ENCODE measurements at places on chromosomes 12 and 14.

- DNase-seq = no peak
Measured at GRCh38 chr12:102570256-102570655, 89.9 kb upstream of the IGF1 start.

- no peak for DNase-seq
Measured at GRCh38 chr12:19800884-19801283, 361.6 kb downstream of the AEBP2 start.

GRCh38 chr12:121120323-121120722 lies 12.4 kb upstream of the P2RX7 start:
- no peak for DNase-seq

DNA sequence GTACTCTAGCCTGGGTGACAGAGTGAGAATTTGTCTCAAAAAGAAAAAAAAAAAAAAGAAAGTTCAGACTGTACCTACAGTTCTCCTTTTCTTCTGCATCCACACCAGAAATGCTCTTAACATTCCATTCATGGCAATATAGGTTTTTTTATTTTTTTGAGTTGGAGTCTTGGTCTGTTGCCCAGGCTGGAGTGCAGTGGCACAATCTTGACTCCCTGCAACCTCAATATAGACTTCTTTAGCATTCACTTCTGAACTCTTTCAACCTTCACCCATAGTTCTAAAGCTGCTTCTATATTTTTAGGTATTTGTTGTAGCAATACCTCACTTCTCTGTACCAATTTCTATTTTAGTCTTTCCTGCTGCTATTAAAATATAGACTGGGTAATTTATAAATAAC lies 1095.7 kb downstream of the FLRT2 start:
- no peak for DNase-seq

DNA sequence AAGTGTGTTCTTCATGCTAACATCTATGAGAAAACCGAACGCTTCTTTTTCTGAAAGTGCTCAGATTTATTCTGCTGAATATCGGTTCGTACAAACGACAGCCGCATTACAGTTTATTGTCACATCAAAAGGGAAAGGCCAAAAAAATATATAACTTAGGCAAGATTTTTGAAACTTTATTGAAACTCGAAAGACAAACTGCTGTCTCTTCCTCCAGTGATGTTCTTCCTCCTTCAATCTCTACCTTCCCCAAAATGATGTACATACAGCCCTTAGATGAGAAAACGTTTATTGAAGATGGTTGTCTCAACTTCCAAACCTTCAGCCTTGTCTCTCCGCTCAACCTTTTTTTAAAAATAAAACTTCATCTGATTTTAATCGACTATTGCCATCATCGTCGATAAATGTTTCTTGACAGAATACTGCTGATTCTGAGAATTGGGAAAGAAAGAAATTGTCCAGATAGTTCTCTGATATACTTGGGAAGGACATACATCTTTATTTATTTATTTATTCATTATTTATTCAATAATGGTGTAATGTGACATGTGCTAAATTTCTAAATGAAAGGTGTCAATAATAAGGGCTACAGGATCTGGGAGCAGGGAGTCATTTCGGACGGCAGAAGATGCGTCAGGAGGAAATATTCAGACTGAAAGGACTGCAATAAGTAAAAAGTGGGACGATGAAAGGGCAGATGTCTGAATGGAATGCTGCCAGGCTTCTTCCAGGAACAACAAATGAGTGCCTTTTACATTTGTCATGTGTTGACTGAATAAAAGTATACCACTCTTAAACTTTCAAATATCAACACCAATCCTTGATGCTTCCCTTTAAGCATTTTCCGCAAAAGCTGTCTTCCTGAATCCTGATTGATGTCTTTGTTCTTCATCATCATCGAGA lies 817 bp upstream of the MDM1 start:
- no peak for DNase-seq

DNA sequence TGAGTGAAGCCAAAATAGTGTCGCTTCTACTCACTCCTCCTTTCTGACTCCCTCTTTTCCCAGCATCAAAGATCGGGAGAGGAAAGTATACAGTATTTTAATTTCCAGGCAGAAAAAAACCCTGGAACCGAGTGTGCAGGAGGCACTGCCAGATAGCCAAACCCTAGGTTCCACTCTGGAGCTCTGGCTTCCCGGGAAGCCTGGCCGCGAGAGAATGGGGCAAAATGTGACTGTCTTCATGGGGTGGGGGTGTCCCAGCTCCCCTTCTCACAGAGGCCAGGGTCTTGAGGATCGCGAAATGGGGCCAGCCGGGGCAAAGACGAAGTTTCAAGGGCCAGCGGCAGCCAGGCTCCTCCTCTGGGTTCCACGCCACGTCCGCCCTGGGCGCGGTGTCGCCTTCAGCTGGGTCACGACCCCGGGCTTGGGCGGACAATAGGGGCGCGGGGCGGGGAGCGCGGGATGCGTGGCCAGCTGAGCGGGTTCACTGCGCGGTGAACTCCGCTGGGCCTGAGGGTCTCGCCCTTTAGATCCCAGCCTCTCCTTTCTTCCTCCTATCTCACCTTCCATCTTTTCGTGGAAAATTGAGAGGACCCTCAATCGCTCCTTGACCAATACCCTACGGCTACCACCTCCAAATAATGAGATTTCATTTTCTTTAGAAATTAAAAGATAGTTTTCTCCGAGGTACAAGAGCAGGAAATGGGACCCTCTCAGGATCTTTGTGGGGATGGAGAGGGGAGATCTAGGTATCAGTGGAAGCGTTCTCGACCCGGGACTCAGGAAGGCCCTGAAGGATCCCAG lies 6.7 kb downstream of the HOXC4 start:
- no peak for DNase-seq

- DNase-seq = no peak
Measured at GRCh38 chr14:24927809-24928208, 122.1 kb downstream of the STXBP6 start.

- DNase-seq = no peak
Measured at GRCh38 chr12:15956413-15957185, 45.5 kb downstream of the DERA start.

GRCh38 chr12:120470150-120470784 lies 719 bp upstream of the SRSF9 start:
- no peak for DNase-seq

GRCh38 chr12:45200491-45201043 lies 15.3 kb upstream of the ANO6 start:
- no peak for DNase-seq

DNA sequence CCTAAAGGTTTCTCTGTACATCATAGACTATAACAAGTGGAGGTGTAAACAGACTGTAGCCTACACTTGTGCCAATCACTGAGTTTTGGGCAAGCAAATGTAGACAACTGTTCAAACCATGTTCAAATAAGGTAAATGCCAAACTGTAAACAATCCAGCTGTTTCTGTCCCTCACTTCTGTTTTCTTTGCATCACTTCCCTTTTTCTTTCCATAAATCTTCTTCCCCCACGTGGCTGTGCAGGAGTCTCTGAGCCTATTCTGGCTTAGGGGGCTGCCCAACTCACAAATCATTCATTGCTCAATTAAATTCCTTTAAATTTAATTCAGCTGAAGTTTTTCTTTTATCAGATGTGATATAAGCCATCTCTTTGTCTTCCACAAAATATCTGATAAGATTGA lies 65.1 kb upstream of the CPM start:
- DNase-seq = no peak

- no peak for DNase-seq
Measured at GRCh38 chr12:15706010-15706676, 83.0 kb downstream of the EPS8 start.

GRCh38 chr12:130177635-130178242 lies 15.5 kb downstream of the FZD10 start:
- no peak for DNase-seq

DNA sequence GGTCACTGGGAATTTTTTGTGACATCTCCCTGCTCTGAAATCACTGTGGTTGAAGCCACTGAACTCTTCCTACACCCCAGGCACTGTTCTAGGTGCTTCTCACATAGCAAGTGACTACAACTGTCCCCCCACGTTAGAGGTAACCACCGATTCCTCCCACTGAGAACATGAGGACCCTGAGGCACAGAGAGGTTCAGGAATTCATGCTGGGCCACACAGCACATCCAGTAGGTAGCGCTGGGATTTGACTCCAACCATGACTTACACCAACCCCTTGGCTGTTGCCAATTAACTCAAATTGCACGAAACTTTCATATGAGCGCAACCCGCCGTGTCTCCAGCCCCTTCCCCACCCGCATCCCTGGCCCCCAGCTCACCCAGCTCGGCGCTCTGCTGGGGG lies 105.2 kb downstream of the RFLNA start:
- DNase-seq = no peak

DNA sequence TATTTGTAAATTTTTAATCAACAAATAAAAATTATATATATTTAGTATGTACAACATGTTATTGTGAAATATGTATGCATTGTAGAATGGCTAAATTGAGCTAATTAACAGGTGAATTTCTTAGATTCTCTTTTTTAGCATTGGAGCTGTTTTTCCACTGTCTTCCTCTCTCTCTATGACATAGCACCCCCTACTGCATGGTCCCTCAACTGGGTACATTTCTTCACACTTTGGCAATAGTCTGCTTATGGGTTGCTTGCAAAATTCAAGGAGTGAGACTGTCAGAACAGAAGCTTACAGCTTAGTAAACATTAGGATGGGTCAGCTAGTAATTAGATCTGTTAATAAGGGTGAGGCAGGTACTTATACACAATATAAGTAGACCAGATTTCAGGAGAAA lies 658.5 kb upstream of the MGAT4C start:
- DNase-seq = no peak

DNA sequence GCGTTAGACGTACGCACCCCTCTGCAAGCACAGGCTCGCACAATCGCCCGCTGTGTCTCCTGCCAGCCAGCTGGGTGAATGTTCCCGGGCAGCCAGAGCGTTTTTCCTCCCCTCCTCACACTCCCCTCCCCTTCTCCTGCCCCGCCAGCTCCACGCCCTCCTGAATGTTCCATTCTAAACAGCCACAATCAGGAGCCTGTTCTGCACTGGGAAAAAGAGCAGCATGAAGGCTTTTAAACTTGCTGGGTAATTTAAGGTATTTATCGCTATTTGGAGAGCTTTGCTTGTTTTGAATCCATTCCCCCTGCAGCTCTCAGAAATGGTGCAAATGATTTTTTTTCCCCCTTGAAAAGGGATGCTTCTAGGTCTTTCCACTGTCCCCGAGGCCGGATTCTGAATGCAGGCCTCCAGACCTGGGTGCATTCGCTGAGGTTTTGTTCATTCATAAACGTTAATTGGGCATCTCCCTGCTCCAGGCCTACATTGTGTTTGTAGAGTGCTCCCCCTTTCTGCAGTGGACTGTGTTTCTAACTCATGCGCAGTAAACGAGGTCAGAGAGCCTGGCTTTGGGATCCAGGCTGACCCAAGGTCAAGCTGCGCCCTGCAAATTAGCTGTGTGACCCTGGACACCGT lies 212.5 kb downstream of the CHST11 start:
- no peak for DNase-seq

DNA sequence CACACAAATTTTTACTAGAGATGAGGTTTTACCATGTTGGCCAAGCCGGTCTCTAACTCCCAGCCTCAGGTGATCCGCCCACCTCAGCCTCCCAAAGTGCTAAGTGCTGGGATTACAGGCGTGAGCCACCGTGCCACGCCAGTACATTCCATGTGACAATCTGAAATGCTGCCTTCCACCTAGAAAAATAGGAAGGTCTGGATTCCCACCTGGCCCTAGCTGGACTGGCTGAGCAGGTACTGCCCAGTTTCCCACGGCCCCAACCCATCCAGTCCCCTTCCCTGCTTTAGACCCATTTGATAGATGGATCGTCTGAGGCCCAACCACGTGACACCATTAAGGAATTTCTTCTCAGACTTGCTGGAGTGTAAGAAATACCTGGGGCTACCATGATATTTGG lies 55.4 kb downstream of the KDM2B start:
- DNase-seq = no peak

DNA sequence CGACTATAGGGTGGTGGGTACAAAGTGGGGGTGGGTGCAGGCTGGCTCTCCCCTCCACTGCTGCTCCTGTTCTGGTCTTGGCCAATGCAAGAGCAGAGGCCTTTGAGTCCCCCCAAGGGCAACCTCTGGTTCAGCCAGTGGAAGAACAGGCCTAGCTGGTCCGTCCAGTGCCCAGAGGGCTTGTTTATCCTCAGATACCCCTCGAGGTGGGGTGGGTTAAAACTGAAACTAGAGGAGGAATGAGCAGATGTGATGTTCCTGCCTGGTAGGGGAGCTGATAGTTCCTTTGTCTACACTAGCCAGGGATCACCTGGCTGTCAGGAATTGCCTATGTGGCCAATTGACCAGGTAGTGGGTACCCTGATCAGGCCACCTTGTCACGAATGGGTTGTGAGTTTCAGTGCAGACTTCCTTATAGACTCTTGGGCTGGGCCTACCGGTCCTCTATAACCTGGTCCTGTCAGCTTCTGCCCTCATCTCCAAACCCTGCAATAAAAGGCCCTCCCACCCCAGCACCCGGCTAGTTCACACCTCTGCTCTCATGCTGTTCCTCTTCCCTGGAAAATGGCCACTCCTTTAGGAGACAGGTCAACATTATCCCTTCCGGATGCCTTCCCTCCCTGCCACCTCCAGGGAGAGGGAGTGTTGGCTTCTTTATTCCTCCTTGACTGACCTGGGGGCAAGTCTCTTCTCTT lies 10.7 kb upstream of the HSP90AA1 start:
- no peak for DNase-seq

DNA sequence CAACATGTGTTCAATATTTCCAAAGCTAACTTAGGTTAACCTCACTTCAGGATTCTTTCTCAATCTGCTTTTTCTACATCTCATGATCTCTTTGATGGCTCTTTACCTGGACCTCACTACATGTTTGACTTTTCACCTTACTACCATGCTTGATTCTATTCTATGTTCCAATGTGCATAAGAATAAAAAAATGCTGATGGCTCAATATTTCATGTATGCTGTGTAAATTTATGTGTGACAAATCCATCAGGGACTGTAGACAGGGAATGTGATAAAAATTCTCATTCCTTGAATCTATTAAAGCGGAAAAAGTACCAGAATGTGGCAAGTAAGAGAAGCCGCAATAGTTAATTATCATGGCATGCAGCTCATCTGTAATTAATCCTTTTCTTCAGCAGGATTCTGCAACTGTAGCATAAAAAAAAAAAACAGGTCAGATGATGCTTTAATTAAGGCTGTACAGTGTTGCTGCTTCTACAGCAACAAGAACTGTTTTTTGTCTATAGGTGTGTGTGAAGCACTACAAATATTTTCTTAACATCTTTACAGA lies 276.9 kb upstream of the PRKD1 start:
- no peak for DNase-seq

DNA sequence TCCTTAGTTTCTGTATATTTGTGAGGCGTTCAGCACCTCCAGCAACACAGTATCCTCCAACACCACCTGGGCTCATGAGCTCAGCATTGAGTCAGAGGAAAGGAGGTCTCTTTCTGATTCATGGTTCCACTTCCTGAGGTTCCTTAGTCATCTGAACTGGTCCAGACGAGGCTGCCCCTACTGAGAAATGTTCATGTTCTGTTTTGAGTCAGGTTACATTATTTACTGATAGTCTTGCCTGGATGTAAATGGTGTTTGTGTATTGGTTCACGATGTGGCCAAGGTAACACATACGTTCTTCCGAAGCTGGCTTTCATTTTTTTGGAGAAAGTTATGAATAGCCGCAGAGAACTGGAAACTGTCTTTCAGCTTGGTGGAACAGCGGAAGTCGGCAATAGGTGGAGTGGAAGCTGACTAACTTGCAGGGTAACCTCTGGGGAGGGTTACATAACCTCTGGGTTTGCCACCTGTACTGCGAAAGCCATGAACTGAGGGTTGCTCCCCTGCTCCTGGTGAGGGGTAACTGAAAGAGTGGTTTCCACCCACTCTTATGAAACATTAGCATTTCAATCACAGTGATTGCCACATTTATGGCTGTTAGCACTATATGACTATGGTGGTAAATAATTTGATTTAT lies 42.2 kb upstream of the MANSC4 start:
- DNase-seq = peak; percentile 39
